Activated T-helper 1 cell treated with anti-CD3 and anti-CD28 coated beads, Interleukin-2, amount 50 U/mL, for 16 hours (primary cell): ENCODE measurements at places on chromosomes 3 and 15.
A peak's percentile ranks its signal among the peaks of the same experiment; 100 is the strongest.

DNA sequence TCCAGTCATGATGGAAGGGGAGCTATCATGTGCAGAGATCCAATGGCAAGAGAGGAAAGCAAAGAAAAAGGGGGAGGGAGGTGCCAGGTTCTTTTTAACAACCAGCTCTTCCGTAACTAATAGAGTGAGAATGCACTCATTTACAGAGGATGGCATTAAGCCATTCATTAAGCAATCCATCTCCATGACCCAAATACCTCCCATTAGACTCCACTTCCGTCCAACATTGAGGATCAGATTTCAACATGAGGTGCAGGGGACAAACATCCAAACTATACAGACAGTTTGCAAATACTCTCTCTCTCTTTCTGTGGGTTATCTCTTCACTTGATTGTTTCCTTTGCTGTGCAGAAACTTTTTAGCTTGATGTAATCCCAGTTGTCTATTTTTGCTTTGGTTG, 21.2 kb downstream of the ZDHHC23 start:
- DNase-seq, result no peak

DNA sequence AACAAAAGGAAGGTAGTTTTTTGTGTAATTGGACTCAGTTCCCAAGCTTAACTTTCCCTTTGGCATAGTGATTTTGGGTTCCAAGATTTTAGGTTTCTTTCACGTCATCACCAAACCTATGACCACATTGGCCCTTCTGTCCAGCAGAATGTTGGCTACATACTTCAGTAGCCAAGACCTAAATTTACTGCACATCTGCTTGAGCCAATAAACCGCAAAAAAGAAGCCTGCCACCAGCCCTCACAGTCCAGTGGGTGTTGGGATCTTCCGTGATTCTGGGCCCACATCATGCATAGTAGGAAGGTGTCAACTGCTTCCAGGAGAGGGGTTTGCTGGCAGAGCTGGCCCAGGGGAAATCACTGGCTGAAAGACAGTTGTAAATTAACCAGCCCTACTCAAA, 57.6 kb upstream of the LIPC start:
- no peak for DNase-seq

GRCh38 chr3:125150525-125151441, 61.8 kb downstream of the SLC12A8 start:
- DNase-seq, result peak; percentile 27

DNA sequence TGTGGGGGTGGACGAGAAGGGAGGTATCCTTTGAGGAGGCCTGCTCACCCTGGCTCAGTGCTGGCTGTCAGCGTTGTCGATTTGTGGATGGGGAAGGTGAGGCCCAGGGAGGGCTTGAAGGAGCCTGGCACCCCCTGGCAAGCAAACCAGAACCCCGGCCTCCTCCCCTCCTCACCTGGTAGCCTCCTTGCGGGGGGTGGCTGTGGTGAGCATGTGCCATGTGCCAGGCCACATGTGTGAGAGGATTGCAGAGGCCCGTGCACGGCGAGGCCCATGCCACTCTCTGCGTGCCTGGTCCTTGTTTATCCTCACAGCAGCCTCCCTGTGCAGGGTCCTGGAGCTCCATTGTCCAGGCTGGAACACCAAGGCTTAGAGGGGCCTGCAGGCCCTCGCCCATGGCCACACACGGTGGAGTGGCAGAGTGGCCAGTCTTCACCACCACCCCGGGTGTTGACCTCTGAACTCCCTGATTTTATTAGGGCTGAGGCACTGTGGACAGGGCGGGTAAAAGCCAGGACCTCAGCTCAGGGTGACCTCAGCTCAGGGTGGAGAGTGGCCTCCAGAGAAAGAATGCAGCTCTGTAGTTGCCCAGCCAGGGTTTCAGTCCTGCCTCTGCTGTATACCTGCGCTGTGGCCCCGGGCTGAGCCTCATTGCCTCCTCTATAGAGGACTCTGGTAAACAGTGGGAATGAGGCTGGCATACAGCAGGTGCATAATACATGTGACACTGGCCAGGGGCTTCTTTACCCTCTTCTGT, 29.1 kb downstream of the HDAC11 start:
- no peak for DNase-seq

DNA sequence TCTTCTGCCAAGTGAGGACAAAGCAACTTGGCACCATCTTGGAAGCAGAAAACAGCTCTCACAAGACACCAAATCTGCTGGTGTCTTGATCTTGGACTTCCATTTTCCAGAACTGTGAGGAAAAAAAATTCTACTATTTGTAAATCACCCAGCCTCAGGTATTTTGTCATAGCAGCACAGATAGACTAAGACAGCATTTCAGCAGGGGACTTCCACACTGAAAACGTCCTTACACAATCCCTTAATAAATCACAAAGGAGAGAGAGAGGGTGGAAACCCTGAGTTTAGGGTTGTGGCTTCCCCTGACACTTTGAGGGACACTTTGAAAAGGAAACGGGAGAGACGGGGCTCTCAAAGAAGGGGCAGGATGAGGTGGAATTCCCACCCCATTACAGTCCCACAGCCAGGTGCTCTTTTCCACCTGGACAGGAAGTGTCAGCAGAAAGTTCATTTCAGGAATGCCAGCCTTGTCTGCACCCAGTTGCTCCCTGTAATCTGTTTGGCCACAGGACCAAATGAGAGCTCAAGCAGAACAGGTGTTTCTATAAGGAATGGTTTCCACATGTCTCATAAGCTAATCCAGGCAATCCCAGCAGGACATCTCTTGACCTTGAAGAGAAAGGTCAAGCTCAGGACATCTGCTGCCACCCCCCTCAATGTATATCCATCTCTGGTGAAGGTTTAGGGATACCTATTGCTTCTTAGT, 51.3 kb downstream of the MYLK start:
- no peak for DNase-seq

GRCh38 chr15:89760303-89761008, 9.4 kb upstream of the MESP1 start:
- peak; percentile 50 for DNase-seq

GRCh38 chr3:55476515-55476914, 10.6 kb downstream of the WNT5A start:
- no peak for DNase-seq

DNA sequence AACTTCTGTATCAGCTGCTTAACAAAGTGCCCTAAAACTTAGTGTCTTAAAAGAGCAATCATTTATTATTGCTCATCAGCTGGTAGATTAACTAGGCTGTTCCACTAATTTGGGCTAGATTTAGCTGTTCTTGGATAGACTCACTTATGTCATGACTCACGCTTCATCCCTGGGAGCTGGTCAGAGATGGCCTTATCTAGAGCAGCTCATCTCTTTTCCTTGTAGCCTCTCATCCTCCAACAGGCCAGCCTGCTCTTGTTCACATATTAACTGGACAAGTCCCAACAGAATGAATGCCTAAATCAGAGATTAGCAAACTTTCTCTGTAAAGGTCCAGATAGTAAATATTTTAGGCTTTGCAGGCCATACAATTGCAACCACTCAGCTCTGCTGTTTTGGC, 66.9 kb upstream of the PLAAT1 start:
- no peak for DNase-seq

DNA sequence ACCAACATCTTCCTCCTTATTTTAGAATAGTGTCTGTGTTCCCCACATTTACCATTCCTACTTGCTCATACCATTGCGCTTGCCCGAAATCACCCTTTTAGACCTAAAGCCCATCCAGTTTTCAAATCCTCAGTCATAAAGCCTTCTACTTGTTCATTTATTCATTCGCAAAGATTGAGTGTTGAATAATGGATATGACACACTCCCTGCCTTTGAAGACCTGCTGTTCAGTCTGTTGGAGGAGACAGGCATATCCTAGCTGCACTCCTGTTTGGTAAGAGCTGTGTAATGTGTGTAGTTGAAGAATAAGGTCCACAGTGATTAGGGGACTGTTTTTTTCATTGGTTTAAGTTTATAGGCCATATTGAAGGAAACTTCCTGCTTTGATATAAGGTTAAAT, 1.7 kb downstream of the CNOT10 start:
- no peak for DNase-seq

GRCh38 chr15:66702787-66703539, 927 bp downstream of the SMAD6 start:
- DNase-seq, result no peak

GRCh38 chr3:189698811-189699210, 67.6 kb downstream of the TP63 start:
- DNase-seq, result no peak

DNA sequence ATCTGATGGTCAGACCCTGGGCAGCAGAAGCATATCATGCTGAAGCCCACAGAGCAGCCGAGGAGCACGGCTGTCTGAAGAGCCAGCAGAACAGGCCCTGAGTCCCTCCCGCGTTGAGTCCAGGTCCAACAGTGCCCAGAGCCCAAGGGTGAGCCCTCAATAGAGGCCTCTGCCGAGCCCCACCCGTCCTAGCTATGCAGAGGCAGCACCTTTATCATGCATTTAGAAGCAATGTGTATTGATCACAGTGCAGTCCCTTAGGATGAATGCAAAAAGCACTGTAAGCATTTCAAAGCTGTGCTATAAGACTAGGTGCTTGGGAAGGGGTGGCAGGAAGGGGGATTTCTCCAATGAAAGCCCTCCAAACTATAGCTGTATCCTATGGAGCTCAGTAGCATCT, 208.5 kb downstream of the GABRB3 start:
- no peak for DNase-seq

GRCh38 chr3:132228923-132229322, 88.3 kb upstream of the ACP3 start:
- no peak for DNase-seq

GRCh38 chr3:76212679-76213078, 427.3 kb upstream of the ZNF717 start:
- DNase-seq, result no peak

DNA sequence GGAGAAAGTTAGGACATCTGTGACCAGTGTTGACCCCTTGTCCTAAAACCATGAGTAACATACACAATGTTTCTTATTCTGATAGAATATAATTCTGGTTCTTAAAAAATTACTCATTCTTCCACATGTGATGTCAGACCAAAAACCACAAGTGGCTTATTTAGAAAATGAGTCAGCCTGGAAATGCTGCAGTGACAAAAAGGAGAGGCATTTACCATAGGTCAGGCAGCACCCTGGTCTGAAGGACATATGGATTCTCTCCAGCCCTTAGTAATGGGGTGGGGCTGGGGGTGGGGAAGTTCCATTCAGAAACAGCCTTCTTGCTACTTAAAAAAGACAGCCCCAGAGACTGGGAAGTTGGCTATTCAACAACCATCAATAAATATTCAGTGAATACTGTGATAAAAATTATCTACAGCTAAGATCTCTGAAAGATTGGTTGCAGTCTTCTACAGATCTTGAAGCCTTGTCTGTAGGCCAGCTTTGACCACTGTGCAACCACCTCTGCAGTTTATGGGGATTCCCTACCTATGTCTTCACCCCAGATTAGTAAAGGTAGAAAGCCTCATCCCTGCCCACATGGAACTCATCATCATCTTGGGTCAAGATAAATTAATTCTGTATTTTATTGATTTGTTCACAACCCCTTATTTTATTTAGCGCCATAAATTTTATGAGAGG, 34.9 kb upstream of the TIMP4 start:
- DNase-seq, result no peak
